ENCODE measurements at places on chromosomes 3 and 15.

DNA sequence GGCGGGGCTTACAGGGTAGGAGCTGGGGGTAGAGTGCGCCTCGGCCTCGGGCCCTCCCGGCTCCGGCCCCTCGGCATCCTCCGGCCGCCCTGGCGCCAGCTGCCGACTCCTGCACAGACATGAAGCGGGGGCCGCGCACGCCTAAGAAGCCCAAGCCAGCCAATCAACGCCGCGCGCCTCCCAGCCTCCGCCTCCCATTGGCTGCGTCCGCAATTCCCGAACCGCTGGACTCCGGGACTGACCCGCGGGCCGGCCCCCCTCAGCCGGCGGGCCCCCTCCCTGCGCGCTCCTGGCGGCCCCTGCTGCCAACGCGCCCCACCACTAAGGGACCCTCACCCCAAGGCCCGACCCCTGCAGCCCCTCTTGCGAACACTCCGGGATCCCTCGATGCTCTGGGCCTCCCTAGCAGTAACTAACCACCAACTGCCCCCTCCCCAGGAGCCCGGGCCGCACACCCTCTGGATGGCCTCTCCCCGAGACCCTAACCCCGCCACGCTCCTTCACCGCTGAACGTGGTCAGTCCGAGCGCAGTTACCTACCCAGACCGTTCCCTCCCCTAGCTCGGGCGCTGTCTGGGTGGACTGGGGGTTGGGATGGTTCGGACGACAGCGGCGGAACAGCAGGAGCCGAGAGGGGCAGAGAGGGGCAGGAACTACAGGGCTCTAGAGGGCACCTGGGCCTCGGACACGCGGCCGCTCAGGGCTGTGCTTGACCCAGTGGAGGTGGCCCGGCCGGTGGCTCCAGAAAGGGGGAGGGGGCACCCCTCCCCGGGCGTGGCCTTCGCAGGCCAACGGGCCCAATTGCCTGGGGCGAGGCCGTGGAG is 5.0 kb downstream of the GATA2 start:
- peak; percentile 55 for DNase-seq

- DNase-seq, result no peak
These were observed 37.2 kb downstream of the AADACL2 start for GRCh38 chr3:151770956-151771355.

DNA sequence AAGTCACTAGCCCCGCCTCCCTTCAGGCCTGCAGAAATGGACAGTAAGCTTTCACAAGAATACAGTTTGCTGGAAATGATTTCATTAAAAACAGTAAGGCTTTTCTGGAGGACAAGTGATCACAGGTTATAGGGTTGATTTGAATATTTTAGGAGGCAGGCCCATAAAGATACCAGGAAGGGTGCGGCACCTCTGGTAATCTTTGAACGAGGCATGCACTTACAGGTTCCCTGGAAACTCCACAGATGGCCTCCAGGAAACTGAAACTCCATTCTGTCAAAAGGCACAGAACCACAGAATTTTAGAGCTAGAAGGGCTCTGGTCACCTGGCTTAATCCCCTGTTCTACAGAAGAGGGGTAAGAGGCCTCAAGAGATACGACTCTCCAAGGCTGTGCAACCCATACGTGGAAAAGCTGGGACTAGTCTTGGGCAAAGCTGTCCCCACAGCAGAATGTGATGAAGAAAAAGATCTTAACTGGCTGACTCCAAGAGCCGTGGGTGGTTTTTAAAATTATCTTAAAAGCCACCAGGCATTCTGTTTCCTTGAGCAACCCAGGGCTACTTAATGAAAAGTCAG is 1.2 kb downstream of the STARD5 start:
- no peak for DNase-seq

- no peak for DNase-seq
These were observed 5.5 kb downstream of the KLF13 start for GRCh38 chr15:31332020-31332680.

GRCh38 chr3:29354894-29355293 is 74.0 kb downstream of the RBMS3 start:
- DNase-seq, result no peak

- DNase-seq, result no peak
These were observed 108.3 kb downstream of the B3GALNT1 start for GRCh38 chr3:160996811-160997210.

- DNase-seq, result peak; percentile 19
These were observed 18.1 kb downstream of the H1-8 start for GRCh38 chr3:129560911-129561594.

DNA sequence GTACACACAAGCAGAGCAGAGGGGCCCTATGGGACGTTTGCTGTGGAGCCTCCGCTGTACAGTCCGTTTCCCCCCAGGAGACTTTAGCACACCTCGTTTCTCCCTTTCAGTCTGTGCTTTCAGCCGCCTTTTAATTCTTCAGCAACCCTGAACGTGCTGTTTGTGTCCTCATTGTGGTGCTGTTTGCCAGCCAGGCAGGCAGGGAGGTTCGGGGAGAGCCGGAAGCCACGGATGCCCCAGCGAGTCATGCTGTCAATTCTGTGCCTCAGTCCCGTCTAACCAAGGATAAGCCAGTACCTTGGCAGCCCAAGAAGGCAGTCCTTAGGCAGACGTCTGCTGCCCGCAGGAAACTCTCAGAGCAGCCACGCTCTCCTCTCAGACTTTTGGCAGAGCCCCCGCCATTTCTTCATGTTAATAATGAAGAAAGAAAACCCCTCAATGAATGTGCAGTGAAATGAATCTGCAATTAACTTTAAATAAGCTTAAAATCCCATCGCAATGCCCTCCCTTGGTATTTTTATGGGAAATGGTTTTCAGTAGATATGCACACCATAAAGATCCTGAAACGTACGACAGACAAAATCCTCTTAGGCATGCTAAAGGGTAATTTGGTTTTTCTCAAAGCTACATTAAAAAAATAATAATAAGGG is 158.6 kb downstream of the UACA start:
- DNase-seq, result no peak

DNA sequence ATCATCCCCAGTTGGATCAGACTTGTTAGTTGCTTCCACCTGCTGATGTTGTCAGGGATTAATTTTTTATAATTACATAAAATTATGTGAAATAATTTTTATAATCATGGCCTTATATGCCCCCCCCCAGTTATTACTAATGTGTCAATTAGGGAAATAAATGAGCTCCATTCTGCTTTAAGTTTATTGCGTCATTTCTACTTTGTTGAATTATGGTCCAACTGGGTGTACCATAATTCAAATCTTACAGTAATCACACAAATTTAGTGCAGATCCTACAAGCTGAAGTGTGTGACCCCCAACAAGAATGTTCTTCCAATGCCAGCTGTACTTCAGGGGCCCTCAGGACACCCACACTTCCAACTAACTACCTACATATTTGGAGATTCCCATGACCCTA is 7.5 kb upstream of the NDN start:
- no peak for DNase-seq

DNA sequence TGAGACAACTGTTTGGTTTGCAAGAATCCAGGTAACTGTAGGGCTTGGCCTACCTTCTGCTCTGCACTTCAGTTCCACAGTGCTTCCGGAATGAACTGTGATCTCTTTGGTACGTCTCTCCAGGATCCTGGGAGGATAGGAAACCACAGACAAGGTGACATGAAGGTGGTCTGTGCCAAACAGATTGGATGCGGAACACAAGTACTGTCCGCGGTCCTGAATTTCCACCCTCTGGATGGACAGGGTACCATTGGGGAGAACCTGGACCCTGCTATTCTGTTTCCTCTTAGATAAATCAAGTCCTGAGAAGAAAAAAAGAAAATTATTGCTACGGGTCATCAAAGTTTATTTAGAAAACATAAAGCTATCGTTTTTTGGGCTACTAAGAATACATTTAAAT is 17.3 kb downstream of the IGSF10 start:
- no peak for DNase-seq

DNA sequence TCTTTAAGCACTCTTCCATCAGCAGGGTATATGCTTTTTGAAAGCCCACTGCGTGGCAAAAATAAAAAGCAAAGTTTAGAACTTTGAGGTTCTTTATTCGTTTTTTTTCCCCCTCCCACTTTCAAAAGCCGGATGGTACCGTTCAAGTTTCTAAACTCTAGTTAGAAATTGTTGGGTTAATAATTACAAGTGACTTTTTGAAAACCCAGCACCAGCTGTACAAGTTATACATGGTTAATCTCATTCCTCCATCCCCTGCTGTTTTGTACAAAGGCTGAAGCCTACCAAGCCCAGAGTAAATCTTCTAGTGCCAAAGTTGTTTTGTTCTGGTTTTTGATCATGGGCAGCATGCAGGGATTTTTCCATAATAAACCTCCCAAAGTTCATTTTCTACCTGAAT is 48.6 kb downstream of the WDR72 start:
- no peak for DNase-seq

DNA sequence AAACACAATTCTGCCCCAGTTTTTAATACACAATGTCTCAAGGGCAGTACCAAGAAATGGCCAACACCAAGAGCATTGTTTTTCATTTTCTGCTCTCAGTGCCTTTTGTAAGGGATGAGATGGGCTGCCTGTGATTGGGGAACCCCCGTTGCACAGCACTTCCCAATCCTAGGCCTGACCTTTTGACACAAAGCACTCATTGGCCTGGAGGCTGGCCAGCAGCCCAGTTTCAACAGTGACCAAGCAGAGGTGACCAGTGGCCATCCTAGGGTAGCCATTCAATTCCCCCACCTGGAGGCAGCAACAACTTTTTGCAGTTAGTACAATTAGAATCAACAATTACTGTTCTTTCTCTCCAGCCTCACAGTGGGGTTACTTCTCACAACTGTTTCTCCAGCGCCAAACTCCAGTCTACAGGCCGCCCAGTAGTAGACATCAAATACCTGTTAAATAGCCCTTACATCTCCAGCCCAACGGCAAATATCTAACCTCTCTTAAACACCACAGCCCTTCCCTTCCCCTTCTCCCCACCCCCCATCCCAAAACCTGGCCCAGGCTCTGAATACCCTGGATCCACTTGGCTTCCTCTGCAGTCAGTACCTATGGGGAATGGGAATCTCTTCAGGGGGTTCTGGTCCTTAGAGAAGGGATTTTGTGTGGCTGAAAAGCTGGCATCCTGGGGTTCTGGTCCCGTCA is 8.9 kb upstream of the LRRC2 start:
- DNase-seq, result no peak

DNA sequence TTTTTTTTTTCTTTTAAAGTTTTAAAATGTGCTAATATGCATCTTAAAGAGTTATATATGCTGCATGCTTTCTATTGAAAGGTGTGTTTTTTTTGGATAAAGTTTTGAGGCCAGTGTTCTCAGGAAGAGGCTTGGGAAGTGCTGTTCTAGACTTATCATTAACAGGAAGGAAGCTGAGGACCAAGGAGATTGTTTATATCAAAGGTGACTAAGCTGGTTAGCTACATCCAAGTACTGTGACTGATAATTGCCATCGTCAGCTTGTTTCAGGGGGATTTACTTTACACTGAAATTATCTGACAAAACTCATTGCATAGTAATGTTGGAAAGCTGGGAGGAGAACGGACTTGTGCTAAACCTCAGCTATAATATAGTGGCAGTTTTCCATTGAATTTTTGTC is 36.3 kb upstream of the UTS2B start:
- DNase-seq, result no peak

- DNase-seq, result no peak
These were observed 71.6 kb downstream of the KY start for GRCh38 chr3:134579141-134579665.

DNA sequence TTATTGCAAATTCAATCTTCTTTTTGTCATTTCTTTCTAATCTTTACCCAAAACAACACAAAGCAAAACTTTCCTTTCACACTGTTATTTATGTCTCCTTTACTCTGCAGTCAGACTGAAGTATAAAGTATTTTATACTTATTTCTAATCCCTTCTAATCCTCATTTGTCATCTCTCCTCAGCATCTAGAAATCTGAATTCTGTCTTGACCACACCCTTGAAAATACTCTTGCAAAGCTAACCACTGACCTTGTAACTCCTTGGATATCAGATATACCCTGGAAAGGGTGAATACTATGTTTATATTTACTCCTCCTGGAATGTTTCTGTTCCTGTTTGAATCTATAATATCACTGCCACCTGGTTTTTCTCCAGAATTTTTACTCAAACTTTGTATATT is 481.1 kb downstream of the ZNF385D start:
- DNase-seq, result no peak

- DNase-seq, result no peak
These were observed 82.3 kb downstream of the SEMA5B start for GRCh38 chr3:122945230-122945629.

DNA sequence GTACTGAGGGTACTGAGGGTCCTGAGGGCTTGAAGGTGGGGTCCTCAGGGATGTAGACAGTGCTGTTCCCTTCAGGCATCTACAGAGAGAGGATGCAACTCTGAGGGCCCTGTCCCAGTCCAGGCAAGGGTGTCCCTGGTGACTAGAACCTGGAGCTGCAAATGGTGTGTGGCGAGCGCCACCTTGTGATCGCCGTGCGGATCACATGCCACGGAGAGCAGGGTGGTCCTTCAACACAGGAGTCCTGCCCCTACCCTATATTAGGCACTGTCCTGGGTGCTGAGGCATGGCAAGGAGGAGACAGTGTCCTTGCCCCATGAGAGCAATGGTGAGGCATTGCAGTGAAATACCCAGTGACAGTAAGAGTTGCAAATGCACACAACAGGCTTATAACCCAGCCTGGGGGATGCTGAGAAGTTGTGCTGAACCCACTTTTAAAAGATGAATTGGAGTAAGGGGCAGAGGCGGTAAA is 23.6 kb downstream of the RHCG start:
- DNase-seq, result no peak

DNA sequence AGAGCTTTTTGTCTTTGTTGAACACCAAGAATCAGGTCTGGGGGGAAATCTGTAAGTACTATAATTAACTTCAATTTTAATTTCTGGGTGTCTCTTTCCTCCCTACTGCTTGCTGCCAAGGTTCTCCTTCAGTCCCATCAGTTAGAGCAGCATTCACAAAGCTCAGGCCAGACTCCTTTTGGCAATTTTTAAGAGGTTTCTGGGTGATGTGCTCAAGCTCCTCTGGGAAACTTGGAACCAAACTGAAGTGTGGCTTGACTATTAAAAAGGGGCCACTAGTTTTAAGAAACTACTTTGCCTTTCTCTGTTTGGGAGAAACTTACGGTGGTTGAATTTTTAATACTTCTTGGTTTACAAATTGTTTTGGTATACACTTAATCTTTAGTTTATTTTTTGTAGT is 227.7 kb upstream of the SOX2 start:
- no peak for DNase-seq

DNA sequence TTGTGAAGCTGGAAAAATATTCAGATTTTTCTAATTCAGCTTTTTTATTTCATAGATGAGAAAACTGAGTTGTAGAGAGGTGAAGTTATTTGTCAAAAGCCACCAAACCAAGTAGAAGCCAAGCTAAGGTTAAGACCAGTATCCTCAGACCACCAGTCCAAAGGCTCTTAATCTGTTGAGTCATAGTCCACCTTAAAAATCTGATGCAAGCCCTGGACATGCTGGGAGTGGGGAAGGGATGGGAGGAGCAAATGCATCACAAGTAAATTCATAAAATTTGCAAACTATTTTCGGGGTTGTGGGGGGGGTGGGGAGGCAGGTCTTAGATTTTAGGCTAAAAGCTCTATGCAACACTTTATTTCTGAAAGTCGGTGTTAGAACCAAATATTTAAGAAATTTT is 307.7 kb upstream of the SEMA6D start:
- DNase-seq, result no peak

Measured in AG04449 (cell line).